ENCODE measurements at places on chromosomes 4 and X. TPM values are rescaled to one million over a fixed set of nuclear protein-coding genes. Genes with fewer than 3 reads are reported as not detected.

The LSM6 gene
- total RNA-seq: 15.7 TPM

The ACE2 gene
- 14.3 TPM for total RNA-seq

The FAM53A gene
- 1.6 TPM for total RNA-seq

The ADH4 gene
- total RNA-seq: 0.27 TPM

The CRMP1 gene
- 0.44 TPM for total RNA-seq

The CXCL8 gene
- total RNA-seq: 3.1 TPM

The STK26 gene
- 1.5 TPM for total RNA-seq

The CPLX1 gene
- total RNA-seq: 5.6 TPM

The GLRB gene
- 9.8 TPM for total RNA-seq

DNA sequence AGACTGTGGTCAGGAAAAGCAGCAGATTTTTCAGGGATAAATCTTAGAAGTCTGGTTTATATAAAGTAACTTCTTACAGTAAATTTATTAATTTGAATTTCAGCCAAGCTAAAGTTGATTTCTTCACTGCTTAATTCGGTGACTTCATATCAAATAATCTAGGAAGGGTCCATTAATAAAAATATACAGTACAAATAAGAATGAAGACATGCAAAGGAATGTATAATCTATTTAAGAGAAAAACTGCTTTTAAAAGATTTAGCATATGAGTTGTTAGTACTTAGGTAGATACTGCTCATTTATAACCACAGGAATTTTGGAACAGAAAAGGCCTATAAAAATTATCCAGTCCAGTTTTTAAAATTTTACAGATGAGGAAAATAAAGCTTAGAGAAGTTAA is 177.1 kb downstream of the DLG3 start:
- DNase-seq: no peak

DNA sequence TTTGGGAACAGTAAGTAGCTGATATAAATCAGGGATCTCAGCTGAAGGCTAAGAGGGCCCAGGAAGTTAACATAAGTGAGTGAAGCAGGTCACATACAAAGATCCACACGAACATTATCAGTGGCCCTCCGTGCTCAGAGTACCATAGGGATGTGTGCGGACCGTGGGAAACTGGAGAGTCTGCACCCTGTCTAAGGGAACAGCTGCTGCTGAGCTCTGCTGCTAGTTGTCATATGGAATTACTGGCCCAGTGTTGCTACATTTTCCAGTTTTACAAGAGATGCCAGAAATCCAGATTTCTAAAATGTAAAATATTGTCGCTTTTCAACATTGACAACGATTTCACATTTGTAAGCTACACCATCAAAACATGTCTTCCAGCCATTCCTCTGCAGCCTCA is 90.5 kb downstream of the RTL5 start:
- no peak for DNase-seq

DNA sequence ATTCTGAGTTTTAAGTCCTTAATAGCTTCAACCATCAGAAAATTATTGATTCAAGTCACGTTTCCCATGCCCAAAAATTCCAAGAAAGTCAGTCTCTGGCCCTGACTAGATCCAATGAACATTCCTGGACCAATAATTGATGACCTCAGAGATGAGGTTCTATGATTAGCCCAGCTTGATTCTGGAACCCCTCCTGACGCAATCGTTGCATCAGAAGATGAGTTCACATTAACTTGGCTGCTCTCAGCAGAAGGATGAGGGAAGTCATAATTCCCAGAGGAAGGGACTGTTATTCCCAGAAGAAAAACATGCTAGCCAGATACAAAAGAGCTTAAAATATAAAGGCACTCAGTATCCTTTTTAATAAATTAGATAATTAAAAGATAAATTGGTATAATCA is 34.3 kb upstream of the CPEB2 start:
- DNase-seq: no peak

GRCh38 chrX:55056820-55057674 is 17.8 kb upstream of the PAGE2B start:
- no peak for DNase-seq

DNA sequence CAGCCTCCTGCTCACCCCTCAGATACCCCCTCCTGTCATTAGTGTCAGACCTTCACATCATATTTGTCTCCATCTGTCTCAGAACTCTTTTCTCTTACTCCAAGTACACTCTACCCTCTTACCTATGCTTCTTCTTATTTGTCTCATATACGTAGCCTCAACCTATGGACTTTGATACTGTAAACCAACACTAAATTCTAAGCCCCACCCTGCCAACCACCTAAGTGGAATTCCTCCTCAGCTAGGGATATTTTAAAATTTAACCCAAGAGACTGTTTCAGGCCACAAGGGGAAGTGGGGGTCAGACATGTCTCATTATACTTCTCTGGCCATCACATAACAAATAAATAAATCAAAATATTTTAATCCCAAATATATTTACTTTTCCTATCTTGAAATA is 778.1 kb upstream of the GRID2 start:
- DNase-seq: no peak

- no peak for DNase-seq
Observed at GRCh38 chrX:24023972-24024669, 2.9 kb downstream of the KLHL15 start.

DNA sequence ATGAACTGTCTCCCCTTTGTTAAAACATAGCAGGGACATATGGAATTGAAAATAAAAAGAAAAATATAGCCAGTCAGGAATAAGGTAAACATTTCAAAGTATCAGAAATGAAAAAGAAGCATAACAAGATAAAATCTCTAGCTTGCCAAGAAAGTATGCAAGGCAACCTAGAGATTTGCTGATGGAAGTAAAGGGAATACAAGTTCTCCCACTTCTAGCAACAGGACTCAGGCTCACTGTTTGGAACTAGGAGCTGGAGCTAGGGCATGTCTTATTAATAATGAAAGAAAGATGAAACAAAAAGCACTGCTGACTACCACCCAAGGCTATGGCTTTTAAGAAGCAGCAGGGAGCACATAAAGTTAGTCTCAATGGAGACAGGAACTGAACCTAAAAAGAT is 18.2 kb downstream of the ANKRD50 start:
- DNase-seq: no peak

DNA sequence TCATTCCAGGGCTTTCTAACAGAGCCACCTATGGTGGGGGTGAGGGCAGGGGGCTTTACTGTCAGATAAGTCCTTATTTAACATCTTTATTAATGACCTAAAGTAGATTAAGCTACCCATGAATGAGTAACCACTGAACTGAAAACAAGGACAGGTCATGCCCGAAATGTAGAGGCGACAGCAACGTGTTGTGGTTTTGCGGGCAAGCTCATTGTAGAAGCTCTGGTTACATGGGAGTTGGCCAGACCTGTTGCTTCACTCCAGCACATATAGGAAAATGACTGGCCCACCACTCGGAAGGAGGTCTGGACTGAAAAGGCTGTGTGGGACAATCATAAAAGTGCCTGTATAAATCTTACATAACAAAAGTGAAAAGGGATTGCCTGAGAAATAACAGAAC is 109.6 kb upstream of the NDP start:
- no peak for DNase-seq

GRCh38 chrX:10110316-10110935 is 46.3 kb upstream of the CLCN4 start:
- no peak for DNase-seq

All from left cardiac atrium (tissue), 4 donors.